ENCODE measurements at places on chromosomes 6 and 20.

DNA sequence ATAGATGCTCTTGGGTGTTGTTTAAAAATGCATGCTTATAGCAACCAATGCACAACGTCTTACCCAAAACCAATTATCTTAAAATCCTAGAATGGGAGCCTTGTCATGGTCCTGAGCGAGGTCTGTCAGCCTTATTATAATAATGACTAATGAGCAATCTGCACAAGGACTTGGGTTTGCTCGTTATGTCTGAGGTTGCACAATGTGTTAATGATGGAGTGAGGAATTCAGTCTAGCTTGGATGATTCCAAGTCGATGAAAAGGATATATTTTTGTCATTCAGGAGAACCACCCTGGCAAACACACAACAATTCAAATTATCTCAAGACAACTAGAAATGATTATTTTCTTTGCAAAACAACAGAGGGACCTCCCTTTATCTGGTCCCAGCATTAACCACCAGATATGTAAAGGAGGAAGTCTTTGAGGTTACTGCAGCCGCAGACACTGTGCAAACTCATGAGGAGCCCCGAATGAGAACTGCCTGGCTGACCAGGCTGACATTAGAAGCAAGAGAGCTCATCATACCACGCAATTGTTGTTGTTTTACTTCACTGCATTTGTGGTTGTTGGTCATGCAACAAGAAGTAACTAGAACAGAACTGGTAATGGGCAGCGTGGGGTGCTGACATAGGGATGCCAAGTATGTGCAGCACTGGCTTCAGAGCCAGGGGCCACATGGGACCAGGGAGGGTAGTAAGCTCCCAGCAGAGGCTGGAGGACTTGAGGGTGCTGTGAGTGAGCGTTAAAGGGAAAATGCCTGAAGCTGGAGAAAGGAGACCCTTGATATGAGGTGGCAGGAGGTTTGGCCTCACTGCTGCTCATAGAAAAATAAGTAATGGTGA lies 488.3 kb downstream of the CDH26 start:
- DNase-seq: no peak

DNA sequence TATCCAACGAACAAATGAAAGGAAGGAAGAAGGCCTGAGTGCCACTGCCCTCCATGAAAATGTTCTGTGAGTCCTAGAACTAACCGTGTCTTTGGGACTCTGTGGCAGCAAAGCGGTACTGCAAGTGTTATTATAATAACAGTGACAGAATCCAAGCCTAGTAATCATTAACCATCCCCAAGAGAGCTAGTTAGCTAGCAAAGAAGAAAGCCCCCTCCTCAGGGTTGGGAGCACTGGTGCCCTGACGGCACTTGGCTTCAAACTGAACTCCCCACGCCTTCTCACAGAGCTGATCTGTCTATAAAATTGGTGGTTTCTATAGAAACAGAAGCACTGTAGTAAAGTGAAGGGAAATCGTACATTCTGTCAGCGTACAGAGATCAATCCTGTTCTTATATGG lies 239.8 kb downstream of the PTPRT start:
- no peak for DNase-seq

- DNase-seq: no peak
Observed at GRCh38 chr6:108117427-108118358, 43.2 kb upstream of the OSTM1 start.

GRCh38 chr6:12608016-12608860 lies 108.3 kb upstream of the PHACTR1 start:
- peak; percentile 37 for DNase-seq

DNA sequence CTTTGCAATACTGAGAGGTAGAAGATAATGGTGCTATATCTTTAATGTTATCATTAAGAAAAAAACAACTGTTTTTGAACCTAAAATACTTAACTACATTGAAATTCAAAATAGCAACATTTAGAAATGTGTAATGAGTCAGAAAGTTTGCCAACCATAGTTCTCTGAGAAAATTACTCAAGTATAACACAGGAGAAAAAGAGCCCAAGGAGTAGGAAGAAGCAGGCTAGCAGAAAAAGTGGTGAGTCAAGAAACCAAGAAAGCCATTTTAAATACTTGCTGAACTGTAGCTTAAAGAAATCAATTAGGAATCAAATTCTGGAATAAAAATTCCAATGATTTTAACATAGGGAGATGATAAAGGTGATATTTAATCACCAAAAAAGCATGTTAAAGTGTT lies 181.0 kb upstream of the RSPO3 start:
- no peak for DNase-seq

DNA sequence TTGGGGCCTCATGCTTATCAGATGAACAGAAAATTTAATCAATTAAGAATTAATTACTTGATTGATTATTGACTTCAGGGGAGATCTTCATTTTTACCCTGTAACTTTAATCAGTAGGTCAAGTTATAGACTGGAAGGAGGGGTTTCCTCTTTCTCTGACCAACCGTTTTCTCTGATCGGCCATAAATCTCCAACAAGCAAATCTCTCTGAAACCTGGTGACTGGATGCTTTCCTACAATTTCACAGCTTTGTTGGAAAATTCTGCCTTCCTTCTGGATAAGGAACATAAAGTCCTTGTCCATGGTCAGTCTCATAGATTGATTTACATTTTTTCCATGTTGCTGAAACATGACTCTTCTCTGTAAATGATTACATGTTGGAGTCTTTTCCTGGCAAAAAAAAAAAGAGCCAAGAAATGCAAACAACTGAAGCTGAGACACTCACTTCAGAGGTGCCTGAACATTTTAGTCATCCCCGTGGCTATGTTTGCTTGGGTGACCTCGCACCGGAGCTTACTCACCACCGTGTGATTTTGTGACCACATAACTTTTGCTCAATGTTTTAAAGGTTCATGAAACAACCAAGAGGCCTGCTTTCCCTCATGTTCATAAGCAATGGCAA lies 31.0 kb downstream of the IRF4 start:
- DNase-seq: peak; percentile 96

GRCh38 chr20:35355372-35355771 lies 56.4 kb downstream of the UQCC1 start:
- DNase-seq: no peak

- DNase-seq: no peak
Observed at GRCh38 chr6:116461331-116461931, at the start of gene CALHM6. Gene CALHM6 (plus strand): TSS chr6:116461375. CDS start chr6:116461930, 555 bp downstream.

GRCh38 chr6:89999154-89999553 lies 104.9 kb downstream of the GJA10 start:
- DNase-seq: peak; percentile 2

DNA sequence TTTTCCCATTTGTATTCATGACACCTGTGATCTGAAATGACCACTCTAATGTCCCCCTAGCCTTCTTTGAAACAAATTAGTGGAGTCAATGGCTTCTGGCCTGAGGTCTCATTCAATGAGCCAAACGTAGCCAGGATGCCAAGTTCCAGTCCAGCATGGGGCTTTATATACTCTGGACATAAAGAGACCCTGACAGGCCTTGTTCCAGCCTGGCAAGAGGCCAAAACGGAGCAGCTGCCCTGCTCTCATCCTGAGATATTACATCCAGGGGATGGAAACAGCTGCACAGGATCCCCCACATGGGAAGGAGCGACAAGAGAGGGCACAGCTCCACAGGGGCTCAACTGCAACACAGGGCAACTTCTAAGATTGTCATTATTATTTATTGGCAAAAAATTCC lies 437.8 kb downstream of the CDH26 start:
- no peak for DNase-seq

DNA sequence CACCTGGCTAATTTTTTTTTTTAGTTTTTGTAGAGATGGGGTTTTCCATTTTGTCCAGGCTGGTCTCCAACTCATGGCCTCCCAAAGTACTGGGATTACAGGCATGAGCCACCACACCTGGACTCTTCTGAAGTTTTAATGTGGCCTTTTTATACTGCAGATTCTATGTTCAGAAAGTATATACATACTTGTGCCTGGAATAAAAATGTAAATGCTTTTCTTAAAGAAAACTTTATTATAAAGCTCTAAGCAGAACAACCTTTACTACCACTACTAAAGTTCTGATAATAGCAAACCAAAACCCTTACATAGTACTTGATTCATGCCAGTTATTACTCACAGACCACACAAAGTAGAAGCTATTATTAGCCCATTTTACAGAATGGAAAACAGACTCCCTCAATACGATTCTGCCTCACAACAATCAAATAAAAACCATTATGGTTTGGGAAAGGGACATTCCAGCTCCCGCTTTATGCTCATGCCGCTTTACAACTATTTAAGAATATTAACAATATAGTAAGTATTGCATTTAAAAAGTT lies 5.3 kb downstream of the PHIP start:
- DNase-seq: no peak

- no peak for DNase-seq
Observed at GRCh38 chr6:20566109-20566508, 31.9 kb downstream of the CDKAL1 start.

GRCh38 chr6:41836022-41836659 lies 48.6 kb downstream of the TOMM6 start:
- DNase-seq: no peak

GRCh38 chr6:53294095-53294494 lies 54.7 kb downstream of the ELOVL5 start:
- no peak for DNase-seq

DNA sequence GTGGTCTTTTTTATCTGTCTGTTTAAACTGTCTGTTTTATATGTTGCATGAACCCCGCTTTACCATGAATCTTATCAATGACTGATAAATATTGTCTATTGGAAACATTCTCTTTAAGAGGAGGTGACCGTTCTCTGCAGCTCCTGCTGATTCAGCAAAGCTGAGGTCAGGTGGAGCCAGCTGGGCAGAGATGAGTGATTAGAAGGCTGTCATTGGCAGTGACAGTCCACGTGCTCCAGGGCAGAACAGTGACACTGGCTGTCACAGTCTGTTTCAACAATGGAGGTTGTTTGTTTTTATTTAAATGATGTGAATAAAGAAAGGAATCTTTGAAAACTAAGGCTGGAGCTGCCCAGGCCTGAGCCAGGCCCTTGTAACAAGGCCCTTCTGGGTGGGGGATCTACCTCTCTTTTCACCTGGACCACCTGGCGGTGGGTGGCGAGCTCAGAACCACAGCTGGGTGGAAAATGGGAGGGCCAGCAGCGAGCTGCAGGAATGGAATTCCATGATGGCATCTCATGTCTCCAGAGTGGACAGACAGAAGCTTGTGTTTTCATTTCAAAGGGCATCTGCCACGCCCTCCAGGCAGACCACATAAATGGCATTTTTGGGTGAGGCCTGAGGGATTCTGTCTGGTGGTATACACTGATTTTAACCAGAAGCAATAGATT lies 12.6 kb downstream of the SYNJ2 start:
- no peak for DNase-seq

DNA sequence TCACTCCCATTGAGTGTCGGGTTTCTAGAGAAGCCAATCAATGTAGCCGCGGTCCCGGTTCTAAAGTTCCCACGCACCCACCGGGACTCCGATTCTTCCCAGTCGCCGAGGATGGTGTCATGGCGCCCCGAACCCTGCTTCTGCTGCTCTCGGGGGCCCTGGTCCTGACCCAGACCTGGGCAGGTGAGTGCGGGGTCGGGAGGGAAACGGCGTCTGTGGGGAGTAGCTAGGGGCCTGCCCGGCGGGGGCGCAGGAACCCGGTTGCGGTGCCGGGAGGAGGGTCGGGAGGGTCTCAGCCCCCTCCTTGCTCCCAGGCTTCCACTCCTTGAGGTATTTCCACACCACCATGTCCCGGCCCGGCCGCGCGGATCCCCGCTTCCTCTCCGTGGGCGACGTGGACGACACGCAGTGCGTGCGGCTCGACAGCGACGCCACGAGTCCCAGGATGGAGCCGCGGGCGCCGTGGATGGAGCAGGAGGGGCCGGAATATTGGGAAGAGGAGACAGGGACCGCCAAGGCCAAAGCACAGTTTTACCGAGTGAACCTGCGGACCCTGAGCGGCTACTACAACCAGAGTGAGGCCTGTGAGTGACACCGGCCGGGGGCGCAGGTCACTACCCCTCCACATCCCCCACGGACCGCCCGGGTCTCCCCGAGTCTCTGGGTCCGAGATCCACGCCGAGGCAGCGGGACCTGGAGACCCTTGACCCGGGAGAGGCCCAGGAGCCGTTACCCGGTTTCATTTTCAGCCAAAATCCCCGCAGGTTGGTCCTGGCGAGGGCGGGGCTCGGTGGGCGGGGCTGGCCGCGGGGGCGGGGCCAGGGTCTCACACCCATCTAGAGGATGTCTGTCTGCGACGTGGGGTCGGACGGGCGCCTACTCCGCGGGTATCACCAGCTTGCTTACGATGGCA lies 35.2 kb upstream of the HLA-G start:
- peak; percentile 6 for DNase-seq

DNA sequence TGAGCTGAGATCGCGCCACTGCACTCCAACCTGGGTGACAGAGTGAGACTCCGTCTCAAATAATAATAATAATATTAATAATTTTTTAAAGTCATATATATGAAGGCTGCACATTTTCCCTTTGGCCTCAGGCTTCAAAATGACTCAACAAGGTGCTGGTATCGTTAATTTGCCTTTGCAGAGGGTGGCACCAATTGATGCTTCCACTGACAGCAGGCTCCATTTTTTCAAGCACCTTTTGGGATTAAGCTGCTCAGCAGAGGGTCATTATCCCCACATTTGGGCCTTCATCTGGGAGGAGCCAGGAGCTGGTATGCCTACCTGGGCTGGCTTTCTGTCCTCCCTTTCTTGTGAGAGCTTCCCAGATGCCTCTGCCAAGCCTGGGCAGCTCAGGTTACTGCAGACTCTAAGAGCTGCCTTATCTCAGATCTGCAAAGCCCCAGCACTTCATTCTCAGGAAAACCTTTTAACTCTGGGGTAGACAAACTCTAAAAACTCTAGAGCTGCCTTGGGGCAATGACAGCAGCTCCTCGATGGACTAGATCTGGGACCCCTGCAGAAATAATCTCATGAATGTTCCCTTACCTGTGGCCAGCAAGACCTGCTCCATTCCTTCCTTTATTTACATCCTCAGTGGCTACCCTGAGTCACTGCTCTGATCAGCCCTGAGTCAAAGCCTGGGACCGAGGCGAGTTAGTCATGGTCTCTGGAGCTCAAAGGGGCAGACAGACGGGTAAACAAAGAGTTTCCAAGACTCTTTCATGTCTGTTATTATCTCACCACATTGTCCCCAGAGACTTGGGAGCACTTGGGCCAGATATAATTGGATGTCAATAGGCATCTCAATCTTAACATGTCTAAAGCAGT lies 80.0 kb upstream of the EYA2 start:
- DNase-seq: peak; percentile 64

DNA sequence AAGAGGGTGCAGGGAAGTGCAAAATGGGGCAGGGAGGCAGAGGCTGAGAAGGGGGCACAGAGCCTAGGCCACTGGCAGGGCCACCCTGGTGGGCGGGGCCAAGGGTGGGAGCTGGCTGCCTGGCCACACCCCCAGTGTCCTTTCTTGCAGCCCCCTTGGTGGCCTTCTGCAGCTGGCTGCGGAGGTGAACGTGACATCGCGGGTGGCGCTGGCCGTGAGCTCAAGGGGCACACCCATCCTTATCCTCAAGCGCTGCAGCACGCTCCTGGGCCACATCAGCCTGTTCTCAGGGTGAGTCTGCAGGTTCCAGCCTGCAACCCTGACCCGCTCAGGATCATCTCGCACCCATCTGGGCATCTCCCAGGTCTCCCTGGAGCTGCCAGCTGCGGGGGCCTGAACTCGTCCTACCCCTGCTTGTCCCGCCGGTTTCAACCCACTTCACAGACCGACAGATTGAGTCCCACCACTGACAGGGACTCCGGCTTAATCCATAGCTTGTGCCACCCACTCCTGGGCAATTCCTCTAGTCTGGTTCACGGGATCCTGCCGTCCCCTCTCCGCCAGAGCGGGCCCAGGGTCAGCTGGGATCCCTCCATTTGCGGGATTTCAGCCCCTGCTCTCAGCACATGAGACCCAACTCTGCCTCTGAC lies 6.2 kb downstream of the BPIFB3 start:
- no peak for DNase-seq

GRCh38 chr6:148973538-148974208 lies 226.8 kb downstream of the UST start:
- peak; percentile 59 for DNase-seq

- DNase-seq: no peak
Observed at GRCh38 chr20:38110525-38111178, 54.4 kb downstream of the TGM2 start.
